Fibroblast of skin of right biceps (primary cell): ENCODE measurements at places on chromosomes 4 and X.
A peak's percentile ranks its signal among the peaks of the same experiment; 100 is the strongest.

DNA sequence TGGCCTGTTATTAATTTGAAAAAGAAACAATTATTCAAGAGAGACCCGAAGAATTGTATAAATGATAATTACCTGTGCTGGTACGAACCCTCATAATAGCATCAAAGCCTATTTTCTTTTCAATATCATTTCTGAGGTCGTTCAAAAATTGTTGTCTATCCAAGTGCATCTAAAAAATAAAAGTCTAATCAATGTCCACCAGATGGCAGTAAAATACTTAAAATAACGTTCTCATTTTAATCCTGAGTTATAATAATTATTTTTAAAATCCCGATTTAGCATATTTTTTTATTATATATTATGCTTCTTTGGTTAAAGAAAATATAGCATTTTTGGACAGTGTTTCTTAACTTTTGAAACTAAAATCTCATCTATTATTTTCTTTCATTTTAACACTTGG is 55.7 kb downstream of the METTL14 start:
- DNase-seq = no peak

- no peak for DNase-seq
Observed at GRCh38 chr4:5052726-5053425, 1.6 kb downstream of the STK32B start.

GRCh38 chrX:147779173-147779572 is 132.5 kb upstream of the FMR1 start:
- DNase-seq = no peak

- no peak for DNase-seq
Observed at GRCh38 chrX:27057883-27058282, 405.3 kb downstream of the PPP4R3C start.

GRCh38 chr4:162836773-162837172 is 329.9 kb downstream of the NAF1 start:
- DNase-seq = no peak

GRCh38 chr4:128601991-128602695 is 207.4 kb upstream of the JADE1 start:
- DNase-seq = peak; percentile 79

- no peak for DNase-seq
Observed at GRCh38 chr4:48450740-48451139, 32.4 kb upstream of the SLC10A4 start.

- DNase-seq = no peak
Observed at GRCh38 chr4:61877266-61877665, 677.1 kb downstream of the ADGRL3 start.

GRCh38 chrX:16651391-16652024 is 1.6 kb downstream of the S100G start:
- no peak for DNase-seq

- no peak for DNase-seq
Observed at GRCh38 chr4:136329042-136329662, 1203.1 kb downstream of the PCDH18 start.

- peak; percentile 23 for DNase-seq
Observed at GRCh38 chr4:188023682-188024081, 28.1 kb downstream of the ZFP42 start.

DNA sequence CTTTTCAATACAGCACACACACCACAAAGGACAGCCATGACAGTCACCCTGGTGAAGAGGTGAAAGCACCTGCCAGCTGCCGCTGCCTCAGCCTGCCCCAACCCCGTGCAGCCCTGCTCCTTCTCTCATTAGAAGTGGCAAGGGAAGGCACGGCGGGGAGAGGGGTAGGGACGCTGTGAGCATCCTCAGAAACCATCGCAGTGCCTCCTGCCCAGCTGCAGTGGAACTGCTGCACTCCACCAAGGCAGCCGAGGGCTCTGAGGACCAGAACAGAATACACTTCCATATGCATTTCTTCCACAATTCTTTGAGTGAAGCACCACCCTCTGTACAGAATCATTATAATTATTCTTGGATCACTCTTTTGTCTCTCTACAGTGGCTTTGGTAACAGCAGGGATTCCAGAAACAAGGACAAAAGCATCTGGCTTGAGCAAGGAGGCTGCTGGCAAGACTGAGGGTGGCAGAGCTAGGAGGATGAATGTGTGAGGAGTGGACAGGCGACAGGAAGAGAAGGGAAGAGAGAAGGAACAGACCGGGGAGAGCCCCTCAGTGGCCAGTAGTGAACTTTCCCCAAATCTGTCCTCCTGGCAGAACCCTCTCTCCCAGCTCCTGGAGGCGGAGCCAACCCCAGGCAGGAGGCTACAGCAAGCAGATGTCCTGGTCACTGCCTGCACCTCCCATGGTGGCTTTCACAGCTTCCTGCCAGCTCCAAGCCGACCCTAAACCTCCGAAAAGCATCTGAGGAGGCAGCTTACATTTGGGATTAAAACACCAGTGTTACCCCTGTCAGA is 73.2 kb downstream of the MTNR1A start:
- no peak for DNase-seq

- DNase-seq = no peak
Observed at GRCh38 chr4:155578219-155578618, 88.4 kb upstream of the GUCY1A1 start.

DNA sequence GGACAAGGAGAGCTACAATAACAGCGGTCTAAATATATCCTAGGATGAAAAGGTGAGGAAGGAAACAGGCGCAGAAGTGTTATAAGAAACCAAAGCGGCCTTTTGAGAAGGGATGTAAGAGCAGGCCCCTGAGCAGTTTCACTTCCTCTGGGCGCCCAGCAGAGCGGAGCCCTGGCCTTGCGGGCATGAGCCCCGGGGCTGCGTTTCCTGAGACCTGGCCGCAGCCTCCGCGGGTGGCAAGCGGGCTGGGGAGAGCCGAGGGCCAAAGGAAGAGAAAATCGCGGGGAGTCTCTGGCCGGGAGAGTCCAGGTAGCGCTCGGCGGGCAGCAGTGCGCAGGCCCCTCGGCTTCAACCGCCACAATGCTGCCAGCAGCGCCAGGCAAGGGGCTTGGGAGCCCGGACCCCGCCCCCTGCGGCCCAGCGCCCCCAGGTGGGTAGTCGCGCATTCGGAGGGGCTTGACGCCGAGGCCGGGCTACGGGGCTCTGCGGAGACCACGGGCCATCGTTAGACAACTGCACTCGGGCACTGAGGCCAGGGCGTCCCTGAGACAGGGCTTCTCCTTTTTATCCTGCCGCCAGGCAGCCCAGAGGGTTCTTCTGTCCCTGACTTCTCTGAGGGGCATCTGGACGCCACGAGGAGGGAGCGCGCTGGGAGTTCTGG is at the start of gene BANK1:
TSS of gene BANK1 (plus strand) at position 210 of the 661 bp plus-strand sequence. CDS start at position 361, 151 bp downstream.
- DNase-seq = peak; percentile 29

DNA sequence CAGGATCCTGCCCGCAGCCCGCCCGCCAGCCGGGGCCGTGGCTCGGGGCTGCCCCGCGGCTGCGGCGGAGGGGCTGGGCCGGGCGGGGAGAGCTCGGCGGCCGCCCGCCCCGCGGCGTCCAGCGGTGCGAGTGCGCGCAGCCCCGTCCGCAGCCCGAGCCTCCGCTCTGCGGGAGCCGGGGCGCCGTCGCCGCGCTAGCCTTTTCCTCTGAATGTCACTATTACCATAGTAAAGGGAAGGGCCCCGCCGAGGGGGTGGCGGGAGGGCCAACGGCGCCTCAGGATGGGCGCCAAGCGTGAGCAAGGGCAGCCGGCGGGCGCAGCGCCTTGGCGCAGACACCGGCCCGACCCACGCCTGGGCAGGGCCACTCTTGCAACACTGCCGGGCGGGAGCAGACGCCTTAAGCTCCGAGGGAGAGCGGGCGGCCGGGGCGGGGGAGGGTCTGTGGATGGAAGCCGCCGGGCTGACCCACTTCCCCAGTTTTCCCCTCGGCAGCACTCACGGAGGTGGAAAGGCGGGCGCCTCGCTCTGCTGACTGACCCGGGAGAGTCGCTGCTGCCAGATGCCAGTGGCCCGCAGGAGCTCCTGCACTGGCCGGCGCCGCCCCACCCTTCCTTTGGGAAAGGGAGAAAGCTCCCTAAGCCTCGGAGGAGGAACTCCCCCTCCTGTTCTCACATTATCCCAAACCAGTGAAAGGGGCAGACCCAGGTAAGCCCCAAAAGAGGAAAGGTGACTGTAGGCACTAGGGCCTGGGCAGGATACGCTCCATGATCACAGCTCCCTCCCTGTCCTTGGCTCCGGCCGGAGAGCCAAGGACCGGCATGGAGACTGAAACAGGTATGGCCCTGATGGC is 329.4 kb downstream of the HNRNPD start:
- peak; percentile 48 for DNase-seq

- no peak for DNase-seq
Observed at GRCh38 chrX:111649638-111650037, 31.3 kb upstream of the ALG13 start.

- DNase-seq = peak; percentile 57
Observed at GRCh38 chr4:159451006-159451405, 348.1 kb downstream of the RAPGEF2 start.

- DNase-seq = no peak
Observed at GRCh38 chrX:109890300-109890699, 112.6 kb upstream of the TMEM164 start.

DNA sequence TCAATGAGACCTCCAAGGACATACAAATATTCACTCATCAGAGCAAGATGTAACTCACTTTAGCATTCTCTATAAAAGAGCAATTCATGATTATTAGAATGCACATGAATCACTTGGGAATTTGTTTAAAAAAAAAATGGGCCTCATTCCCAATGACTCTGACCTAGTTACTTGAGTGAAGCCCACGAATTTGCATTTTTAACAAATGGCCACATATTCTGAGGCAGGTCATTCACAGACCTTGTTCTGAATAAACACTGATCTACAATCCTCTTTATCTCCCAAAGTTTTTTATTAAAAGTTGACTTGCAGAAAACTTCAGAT is 255.1 kb upstream of the VEGFC start:
- DNase-seq = peak; percentile 73

DNA sequence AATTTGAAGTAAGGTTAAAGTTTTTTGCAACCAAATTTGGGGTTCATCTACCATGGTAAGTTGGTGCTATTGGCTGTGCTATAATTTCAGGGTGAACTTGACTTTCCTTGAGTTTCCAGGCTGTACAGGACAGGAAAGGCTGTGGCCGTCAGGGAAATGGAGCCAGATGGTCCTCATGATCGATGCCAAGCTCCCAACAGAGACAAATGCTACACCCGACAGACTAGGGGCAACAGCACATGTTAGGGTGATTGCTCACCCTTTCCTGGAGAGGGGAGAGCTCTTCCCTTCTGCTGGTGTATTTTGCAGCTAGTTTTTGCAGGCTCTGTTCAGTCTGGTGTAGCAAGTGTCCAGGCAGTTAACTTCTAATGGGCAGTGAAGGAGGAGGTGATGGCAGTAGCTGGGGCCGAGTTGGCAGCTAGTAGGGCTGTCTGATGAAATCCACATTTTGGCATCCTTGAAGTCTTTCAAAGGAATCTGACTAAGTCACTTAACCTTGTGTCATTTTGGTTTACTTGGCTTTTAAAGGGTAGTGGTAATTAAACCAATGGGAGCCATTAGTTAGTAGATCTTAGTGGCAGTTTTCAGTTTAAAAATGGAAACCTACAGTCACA is 47.8 kb downstream of the GAB1 start:
- no peak for DNase-seq

- peak; percentile 94 for DNase-seq
Observed at GRCh38 chr4:89056953-89057398, at the start of gene FAM13A. TSS of gene FAM13A (minus strand) at chr4:89057185. CDS start at chr4:89056964, 221 bp downstream.

DNA sequence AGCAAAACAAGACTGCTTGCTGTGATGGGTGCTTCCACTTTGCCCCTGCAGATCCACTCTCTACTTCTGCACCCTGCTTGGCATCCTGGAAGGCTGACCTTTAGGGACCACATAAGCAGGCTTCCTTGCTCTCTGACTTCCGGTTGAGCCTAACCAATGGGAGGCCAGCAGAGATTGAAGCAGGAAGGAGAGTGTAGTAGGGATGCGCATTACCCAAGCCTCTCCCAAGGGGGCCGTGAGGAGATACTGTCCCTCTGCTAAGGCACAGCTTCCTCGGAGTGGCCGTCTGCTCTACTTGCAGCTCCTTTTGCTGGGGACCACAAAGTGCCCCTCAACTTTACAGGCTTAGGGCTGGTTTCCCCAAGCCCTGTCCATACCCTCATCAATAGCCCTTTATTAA is 624.3 kb upstream of the TENM3 start:
- DNase-seq = no peak

DNA sequence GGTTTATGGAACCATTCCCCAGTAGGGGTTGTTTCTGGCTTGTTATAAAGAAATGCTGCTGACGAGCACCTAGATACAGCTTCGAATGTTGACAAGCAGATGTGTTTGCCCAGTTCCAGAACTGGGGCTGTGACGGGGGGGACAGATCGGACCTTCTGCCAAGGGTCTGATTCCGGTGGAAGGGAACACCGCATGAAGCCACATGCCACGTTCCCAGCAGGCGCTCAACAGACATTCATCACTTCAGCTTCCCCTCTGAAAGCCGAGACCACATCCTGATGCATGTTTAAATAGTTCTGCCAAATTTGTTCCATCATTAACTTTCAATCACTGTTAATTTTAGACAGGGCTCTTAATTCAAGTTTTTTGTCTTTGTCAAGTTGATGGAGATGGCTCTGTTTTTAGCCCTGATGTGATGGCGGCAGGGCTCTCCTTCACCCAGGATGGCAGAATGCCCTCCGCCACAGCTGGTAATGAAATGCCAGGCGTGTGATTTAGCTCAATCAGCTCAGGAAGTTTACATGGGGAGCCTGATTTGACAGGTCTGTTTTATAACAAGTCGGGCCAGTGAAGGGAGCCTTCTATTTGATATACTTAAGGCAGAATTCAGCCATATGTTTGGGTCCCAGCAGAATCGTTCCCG is 57.4 kb downstream of the PSAPL1 start:
- peak; percentile 38 for DNase-seq

DNA sequence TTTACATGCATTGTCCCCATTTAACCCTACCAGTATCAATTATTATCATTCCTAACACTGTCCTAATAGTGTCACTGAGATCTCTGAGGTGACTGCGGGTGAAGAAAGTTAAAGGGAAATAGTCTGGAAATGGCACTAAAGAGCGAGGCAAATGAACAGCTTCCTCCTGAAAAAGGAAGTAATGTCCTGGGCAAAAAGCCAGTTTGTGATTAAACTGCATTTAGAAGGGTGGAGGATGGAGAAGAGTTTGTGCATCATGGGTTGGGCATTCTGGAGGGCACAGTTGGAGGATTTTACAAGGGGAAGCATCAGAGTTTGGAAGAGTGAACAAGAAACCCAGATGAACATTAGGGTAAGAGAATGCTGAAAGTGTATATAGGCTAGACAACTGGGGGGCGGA is 60.5 kb upstream of the SLC25A4 start:
- DNase-seq = no peak

DNA sequence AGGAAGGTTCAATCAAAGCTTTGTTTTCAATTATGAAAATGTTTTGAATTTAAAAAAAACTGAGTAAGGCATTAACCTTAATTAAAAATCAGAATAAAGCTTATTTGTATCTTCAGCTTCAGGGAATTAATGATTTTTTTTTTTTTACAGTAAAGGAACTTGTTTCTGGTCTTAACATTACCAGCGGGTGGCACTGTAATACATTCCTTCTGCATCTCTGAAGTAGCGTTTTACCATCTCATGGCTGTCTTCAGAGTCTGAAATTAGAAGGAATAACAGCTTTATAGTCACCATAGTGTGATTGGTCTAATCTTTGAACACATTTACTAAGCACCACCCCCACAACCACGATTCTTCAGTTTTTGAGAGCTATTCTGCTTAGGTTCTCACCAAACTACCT is 102.6 kb downstream of the IL1RAPL2 start:
- peak; percentile 0 for DNase-seq
